ENCODE measurements at places on chromosomes 5 and 9.

DNA sequence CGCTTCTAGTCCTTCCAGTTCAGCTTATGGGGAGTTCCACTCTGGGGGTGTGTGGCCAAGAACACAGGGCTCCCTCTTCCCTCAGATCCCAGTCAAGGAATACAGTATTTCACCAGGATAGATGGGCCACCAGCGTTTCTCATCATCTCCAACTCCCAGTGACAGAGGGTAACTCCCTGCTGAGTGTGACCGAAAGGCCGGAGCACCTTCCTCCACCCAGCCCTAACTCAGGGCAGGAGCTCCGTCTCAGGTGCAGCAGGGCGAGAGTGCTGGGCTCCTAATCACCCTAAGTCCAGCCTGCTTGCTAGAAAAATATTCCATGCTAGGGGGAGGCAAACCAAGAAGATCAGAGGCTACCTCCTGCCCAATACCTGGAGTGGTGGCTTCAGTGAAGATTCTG is 102.6 kb downstream of the ADAMTS2 start:
- DNase-seq, result no peak

DNA sequence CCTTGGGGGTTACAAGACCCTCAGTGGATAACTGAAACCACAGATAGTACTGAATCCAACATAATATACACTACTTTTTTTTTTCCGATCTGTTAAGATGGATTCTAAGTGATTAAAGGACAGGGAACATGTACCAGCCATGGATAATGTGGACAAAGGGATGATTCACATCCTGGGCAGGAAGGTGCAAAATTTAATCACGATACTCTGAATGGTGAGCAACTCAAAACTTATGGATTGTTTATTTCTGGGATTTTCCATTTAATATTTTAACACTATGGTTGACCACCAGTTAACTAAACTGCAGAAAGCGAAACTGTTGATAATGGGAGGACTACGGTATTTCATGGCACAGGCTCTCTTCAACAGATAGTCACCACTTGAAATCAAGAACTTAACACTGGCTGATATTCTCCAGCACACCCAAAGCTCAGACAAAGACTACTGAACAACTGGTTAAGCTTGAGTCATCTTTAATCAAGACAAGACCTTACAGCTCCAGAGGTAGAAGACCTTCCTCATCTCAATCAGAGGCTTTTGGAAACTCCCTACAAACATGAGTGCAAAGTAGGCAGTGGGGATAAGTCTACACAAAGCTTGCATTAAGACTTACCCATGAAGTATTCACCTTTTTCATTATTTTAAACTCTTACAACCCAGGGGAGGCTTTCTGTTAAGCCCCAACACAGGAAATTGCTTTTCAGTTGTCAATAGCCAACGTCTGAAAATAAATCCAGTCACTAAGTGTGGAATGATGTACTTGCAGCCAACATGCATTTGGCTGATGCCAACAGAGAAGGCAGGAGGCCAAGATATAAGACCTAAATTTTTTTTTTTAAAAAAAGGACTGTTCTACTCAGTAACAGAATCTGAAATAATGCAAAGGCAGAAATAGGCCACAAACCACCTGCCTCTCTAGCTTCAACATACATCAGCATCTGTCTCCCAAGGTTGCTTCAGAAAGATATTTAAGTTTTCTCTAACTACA is 78.7 kb downstream of the ELAVL2 start:
- DNase-seq, result no peak

DNA sequence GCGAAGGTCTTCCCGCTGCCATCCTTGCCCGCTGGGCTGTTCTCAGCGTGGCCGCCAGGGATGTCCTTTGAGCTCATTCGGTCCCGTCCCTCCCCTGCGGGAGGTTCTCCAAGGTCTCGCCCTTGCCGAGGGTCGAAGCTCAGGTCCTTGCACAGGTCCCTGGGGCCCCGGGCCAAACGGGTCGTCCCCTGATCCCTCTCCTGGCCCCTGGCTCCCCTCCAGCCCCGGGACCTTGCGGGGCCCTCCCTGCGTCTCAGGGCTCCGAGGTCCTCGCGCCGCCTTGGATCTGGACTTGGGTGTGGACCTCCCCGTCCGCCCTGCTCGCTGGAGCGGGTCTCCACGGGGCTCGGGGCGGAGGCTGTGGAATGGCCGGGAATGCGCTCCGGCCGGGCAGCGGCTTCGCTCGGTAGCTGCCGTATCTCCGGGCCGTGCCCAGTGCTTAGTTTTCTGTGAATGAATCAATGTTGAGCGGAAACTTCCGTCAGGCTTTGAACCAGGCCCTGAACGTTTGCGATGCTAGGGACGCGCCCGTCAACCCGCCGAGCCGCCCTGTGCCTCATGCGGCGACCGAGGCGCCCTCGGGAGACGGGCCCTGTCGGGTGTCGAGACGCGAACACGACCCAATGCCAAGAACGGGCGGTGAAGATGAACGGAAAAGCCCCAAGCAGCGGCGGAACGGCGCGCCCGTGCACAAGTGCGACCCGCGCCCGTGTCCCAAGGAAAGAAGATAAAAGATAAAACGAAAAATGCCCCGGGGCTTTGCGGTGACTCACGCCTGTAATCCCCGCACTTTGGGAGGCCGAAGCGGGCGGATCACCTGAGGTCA is 780 bp downstream of the RNU6ATAC start:
- DNase-seq, result no peak

GRCh38 chr9:137435381-137435891 is 5.7 kb downstream of the ENTPD8 start:
- DNase-seq, result no peak

DNA sequence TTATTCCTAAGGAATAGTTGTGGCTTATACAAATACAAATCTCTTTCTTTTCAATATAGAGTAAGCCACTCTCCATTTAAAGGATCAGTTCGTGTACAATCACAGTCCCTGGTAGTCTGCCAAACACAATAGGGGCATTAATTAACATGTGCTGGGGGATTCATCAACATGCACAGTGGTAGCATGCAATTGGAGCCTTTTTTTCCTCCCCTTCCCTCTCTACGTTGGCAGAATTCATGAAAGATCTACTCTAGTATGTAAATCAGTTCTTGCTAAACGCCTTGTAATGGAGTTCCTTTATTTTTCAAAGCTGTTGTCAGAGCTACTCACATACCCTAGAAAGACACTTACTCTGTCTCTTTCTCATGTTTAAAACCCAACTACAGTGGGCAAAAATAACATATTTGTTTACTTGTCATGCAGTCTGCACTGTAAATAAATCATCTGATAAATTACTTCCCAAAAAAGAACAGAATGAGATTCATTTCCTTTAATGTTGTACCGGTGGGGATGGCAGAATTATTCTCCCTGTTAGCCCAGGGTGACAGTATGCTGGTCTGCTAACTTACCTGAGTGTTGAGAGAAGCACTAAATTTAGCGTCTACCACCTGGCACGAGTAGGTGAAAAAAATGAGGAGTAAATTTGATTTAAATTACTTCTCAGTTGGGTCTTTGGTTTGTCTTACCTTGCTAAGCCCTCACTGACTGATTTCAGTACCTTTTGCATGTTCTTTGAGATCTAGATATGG is 341.5 kb upstream of the CCNH start:
- DNase-seq, result no peak

- DNase-seq, result no peak
These were observed 2.0 kb upstream of the MEF2C start for GRCh38 chr5:88885002-88885401.

DNA sequence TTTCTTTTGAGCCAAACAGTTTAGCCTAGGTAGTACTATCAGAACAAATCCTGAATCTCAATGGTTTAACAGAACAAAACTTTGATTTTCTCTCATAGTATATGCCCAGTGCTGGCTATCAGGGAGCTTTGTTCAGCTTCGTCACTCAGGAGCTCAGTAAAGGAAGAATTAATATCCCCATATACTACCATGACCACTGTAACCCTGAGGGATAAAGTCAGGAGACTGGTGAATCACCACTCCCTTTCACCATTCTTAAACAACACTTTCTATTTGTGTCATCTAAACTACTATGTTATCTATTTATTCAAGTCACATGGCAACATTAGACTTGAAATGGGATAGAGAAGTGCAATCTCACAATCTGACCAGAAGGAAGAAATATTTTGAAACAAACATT is 522.6 kb upstream of the COX7C start:
- DNase-seq, result no peak

DNA sequence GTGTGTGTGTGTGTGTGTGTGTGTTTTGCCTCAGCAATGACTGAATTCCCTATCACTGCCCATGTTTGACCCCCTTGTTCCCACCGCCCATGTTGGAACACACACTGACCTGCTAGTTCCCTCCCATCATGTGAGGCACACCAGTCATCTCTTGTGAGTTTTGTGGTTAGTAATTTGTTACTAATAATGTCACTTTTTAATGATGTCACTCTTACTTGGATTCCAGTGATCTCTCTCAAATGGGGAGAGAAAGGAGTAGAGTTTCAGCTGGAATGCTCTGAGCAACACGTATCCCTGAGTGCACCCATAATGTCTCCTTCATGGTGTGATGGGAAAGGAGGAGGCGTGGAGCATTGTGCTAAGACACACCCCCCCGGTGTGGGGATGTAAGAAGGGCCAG is 172.6 kb downstream of the SH3GL2 start:
- no peak for DNase-seq

- no peak for DNase-seq
These were observed 76.6 kb downstream of the PAPPA start for GRCh38 chr9:116230051-116230632.

DNA sequence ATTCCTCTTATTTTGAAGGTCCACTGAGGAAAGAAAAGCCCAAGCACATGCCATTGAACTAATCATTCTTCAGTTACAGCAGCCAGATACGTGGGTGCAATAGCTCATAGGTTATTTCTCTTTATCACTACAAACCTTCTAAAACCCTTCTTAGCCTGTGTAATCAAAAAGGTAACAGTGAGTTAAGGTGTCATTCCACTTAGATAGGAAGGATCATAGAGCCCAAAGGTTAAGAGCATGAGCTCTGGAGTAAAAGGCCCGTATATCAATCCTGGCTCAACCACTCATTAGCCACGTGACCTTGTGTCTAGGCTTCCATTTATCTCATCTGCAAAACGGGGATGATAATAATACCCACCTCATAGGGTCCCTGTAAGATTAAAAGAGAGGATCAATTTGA is 2.7 kb downstream of the GPX8 start:
- DNase-seq, result no peak

DNA sequence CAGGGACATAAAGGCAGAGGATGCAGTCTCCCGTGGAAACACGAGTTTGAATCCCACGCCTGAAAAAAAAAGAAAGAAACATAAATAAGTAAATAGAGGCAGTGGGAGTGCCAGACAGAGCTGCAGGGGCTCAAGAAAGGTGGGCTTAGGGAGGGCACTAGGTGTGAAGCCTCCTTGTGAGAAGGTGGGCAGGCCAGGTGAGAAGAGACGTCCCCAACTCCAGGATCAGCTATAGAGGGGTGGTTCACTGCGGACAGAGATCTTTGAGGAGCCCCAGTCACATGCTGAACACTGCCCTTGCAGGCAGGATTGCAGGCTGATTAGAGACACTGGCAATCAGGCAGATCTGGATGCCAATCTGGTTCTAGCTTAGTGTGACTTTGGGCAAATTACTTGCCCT is 172.1 kb downstream of the RGS3 start:
- DNase-seq, result no peak

DNA sequence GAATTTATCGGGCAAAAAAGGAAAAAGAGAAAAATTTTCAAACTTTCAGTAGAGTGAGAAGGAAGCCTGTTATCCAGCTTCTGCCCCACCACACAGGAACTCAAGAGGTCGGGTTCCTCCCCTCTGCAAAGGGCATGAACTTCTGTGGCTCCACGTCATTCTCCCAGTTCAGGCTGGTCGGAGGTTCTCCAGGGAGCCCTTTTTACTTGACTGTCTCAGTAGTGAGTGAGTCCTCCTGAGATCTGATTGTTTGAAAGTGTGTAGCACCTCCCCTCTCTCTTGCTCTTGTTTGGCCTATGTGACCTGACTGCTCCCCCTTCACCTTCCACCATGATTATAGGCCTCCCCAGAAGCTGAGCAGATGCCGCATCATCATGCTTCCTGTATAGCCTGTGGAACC is 9.7 kb downstream of the SPINK1 start:
- no peak for DNase-seq

GRCh38 chr5:95915999-95916686 is 45.5 kb downstream of the ELL2 start:
- no peak for DNase-seq

- DNase-seq, result no peak
These were observed 116.6 kb downstream of the FAM170A start for GRCh38 chr5:119745976-119746375.

DNA sequence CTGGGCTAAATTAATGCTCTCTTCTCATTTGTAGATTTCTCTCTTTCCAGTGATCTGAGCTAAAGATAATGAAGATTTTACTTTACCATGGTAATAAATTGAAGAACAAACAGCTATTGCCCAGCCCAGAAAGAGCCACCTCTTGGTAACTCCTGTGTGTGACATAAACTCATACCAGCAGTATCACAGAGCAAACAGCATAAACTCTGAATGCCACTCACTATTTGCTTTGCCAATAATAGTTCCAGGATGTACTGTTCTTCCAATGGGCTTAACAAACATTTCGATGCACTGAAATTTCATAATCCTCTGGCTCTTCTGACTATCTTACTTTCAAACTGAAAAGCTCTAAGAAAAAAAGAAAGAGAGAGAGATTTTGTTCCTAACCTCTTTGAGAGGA is 69.8 kb upstream of the RASEF start:
- DNase-seq, result no peak

DNA sequence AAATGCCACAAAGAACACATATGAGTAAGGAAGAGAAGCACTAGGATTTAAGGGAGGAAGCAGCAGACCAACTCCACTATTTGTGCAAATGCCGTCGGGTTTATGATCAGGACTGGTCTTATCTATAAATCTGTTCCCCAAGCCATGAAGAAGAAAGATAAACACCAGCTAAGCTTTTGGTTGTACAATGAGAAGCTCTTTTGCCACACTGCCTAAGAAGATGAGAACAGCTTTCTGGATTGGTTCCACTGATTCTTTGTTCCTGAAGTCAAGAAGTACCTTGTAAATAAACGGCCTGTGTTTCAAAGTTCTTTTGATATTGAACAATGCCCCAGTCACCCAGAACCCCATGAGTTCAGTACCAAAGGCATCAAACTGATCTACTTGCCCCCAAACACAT is 93.9 kb downstream of the RFX3 start:
- no peak for DNase-seq

DNA sequence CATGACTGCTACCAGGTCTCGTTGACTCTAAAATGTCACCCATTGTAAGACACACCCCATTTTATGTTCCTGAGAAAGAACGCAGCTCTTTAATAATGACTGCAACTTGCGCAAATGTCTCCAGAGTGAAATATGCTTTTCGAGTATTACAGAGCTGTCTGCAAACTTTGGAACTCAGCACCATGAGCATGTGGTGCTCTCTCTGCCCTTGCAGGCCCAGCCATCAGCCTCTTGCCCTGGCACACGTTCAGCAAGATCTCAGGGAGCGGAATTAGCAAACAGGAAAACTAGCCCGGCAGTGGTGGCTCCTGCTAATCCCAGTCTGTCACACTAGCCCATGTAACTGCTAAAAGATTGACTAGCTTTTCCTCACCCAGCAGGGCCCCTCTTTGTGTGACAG is 114.5 kb upstream of the SLC1A3 start:
- no peak for DNase-seq

DNA sequence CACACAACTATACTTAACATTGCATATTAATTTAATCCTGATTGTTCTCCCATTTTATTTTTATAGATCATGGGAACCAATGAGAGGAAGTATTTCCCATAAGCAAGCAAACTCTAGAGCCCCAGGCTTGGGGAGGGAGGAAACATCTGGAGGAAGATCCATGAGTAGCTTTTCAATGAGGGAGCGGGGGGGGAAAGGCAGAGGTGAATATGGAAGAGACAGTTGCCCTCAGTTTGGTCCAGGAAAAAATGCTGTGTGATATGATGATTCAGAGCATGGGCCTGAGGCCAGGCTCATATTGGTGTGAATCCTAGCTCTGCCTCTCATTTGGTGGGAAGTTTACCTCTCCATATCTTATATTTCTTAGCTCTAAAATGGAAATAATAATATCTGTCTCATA is 42.2 kb upstream of the ALDOB start:
- no peak for DNase-seq
